ENCODE measurements at places on chromosomes 4 and X.
A peak's percentile ranks its signal among the peaks of the same experiment; 100 is the strongest.

- no peak overlapping the region for H3K27ac ChIP-seq
- no peak for DNase-seq
- no peaks in the 10 kb centered on the region for H3K4me1 ChIP-seq
- H3K4me3 ChIP-seq = no peak overlapping the region
- H3K36me3 ChIP-seq = no peaks in the 10 kb centered on the region
- H3K27me3 ChIP-seq = no peaks in the 10 kb centered on the region
Observed at GRCh38 chr4:179112441-179113170, 1670.4 kb upstream of the AGA start.

DNA sequence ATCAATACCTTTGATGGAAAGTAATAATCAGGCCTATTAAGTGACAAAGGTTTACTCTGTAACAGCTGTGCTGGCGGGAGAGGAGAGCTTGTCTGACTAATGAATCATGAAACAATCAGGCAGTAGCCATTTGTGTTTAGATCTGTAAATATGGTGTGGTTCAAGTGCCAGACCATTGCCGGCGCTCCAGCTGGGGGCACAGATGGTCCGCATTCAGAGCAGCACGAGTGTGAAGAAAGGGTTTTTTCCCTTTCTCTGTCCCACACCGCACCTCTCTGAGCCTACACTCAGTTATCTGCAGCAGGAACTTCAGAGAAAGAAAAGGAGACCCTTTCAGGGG is 111.3 kb upstream of the PAQR3 start:
- H3K4me1 ChIP-seq = no peaks in the 10 kb centered on the region
- H3K27me3 ChIP-seq = no peaks in the 10 kb centered on the region
- H3K4me3 ChIP-seq = no peak overlapping the region
- H3K36me3 ChIP-seq = no peaks in the 10 kb centered on the region
- DNase-seq = no peak
- H3K27ac ChIP-seq = no peak overlapping the region

- no peak overlapping the region for H3K27ac ChIP-seq
- H3K36me3 ChIP-seq = no peaks in the 10 kb centered on the region
- DNase-seq = no peak
- no peak overlapping the region for H3K4me3 ChIP-seq
Observed at GRCh38 chr4:84680956-84681355, 98.0 kb downstream of the CDS1 start.

GRCh38 chrX:48475296-48475695 is 703 bp upstream of the FTSJ1 start:
- DNase-seq = no peak
- H3K27me3 ChIP-seq = no peaks in the 10 kb centered on the region
- no peaks in the 10 kb centered on the region for H3K36me3 ChIP-seq
- no peaks in the 10 kb centered on the region for H3K4me1 ChIP-seq
- H3K4me3 ChIP-seq = peak overlapping the region; percentile 64

- H3K4me1 ChIP-seq = no peaks in the 10 kb centered on the region
- no peaks in the 10 kb centered on the region for H3K36me3 ChIP-seq
- no peaks in the 10 kb centered on the region for H3K27me3 ChIP-seq
- no peak overlapping the region for H3K4me3 ChIP-seq
- H3K27ac ChIP-seq = no peak overlapping the region
Observed at GRCh38 chrX:5084279-5084678, 1144.4 kb downstream of the NLGN4X start.

DNA sequence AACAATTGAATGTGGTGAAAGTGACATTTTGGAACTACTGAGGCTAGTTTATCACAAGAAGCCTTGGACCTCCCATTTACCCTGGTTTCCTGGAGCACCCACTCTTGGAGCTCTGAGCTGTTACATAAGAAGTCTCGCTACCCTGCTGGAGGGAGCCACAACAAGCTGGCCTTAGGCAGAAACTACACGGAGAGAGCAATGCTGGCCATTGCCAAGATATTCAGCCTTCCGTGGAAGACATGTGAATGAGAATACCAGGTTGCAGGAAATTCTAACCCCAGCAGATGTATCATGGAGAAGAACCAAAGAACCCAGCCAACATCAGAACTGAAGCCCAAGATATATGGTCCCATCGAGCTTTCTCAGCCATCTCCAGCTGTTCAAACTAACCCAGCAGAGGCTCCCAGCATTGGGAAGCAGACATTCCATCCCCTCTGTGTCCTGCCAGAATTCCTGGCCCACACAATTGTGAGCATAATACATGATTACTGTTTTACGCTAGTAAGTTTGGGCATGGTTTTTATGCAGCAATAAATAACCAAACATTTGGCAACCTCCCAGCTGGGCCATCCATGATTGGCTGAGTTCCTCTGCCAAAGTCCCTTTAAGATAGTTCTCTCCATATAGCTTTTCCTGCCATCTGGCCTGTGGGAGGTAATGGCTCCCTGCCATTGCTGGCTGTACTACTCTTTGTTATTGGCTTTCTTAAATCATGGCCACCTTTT is 17.9 kb upstream of the PDE5A start:
- H3K27me3 ChIP-seq = no peaks in the 10 kb centered on the region
- no peaks in the 10 kb centered on the region for H3K4me1 ChIP-seq
- no peak overlapping the region for H3K27ac ChIP-seq
- no peak for DNase-seq

GRCh38 chr4:46953564-46953963 is 39.8 kb downstream of the GABRA4 start:
- H3K27ac ChIP-seq = no peak overlapping the region
- no peaks in the 10 kb centered on the region for H3K36me3 ChIP-seq
- H3K27me3 ChIP-seq = no peaks in the 10 kb centered on the region
- H3K4me1 ChIP-seq = no peaks in the 10 kb centered on the region
- H3K4me3 ChIP-seq = no peak overlapping the region
